ENCODE measurements at places on chromosomes 4 and X.

DNA sequence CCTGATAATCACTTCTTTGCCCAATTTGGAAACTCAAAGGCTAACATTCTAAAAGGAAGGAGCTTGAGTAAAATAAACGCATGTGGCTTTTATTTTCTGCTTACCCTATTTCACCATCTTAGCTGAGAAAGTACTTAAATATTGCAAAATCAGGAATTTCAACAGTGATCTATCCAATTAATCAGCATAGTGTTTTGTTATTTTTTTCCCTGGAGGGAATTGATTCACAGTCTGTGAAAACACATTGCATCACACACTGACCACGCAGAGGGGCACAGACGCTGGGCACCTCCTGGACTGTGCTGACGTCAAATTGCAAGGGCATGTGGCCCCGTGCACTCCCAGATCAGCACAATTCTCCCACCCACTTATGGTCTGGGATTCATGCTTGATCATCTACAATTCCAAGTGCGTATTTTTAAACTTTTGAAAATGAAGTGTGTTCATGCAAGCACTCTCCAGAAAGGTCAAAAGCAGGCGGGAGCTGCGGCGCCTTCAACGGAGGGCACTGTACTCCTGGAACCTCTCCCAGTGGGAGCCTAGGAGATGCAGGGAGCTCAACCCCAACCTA lies 320.6 kb upstream of the PPARGC1A start:
- DNase-seq = no peak

DNA sequence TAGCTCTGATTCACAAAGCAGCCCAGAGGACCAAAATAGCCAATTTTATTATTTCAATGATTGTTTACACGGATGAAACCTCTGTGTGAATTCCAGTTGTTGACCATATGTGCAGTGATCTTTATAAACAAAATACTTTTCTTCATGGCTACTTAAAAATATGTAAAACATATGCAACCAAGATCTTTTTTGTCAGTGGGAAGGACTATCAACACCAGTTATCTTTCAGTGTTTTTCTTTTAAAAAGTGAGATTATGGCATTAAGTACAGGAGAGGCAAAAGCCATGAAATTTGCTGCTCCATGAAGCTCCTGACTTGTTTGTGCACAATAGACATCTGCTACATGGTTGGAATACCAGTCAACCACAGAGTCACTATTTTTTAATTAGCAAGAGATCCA lies 184.4 kb downstream of the DKK2 start:
- no peak for DNase-seq

DNA sequence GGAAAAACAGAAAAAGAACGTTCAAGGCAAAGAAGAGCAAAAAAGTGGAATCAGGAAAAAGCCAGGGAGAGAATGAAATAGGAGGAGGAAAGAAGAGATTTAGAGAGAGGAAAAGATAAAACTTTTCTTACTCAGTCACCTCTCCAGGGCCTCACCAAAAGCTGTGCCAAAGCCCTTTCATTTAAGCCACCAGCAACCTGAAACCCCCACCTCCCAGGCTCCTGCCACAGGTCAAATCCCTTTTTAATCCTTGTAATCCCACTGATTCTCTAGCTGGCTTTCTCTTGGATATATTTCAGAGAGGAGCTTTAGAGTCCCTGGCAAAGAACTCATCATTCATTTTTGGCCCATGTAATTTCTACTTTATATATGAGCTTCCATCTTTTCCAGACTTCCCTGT lies 25.7 kb upstream of the XIAP start:
- no peak for DNase-seq

GRCh38 chr4:133190098-133190497 lies 41.0 kb downstream of the PCDH10 start:
- no peak for DNase-seq

GRCh38 chrX:103626855-103627254 lies 1.9 kb upstream of the TCEAL1 start:
- DNase-seq = no peak

DNA sequence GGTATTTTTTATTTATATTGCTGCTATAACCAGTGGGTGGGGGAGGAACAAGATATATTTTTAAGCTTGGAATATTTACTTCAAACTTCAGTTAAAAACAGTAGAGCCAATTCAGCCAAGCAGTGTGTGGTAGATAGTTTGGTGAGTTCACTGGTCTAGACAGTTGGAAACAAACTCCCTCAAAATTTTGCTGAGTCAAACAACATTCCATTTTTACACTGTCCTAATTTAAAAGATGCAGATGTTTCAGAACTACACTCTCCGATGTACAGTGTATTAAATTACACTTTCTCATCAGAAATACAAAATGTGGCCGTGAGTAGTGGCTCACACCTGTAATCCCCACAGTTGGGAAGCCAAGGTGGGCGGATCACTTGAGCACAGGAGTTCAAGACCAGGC lies 23.3 kb downstream of the PRKX start:
- DNase-seq = no peak

- DNase-seq = no peak
Measured at GRCh38 chr4:2753436-2753835, 2.7 kb downstream of the TNIP2 start.

DNA sequence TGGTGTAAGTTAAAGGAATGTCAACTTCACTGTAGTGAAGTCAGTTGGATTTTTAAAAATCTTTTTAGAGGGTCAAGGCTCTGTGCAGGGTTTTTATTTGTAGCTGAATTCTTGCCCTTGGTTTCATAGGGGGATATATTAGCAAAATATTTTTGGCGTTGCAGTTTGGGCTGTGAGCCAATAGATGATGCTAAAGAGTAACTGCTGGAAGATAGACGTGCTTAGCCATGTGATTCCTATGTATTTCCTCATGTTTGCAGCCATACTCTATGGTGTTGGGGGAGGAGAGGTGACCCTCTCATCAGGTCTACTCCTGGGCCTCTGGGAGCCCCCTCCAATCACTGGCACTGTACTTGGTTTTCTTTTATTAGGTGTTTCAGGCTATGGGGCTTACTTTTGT lies 246.7 kb upstream of the ARHGAP24 start:
- DNase-seq = no peak

Data from stimulated activated CD8-positive, alpha-beta memory T cell treated with anti-CD3 and anti-CD28 coated beads, Interleukin-7, amount 100 ng/mL, for 4 hours (primary cell).